BJ (cell line): ENCODE measurements at places on chromosomes 12 and 14. TPM values are rescaled to one million over a fixed set of nuclear protein-coding genes. Genes with fewer than 3 reads are reported as not detected.

SERPINA9 gene
- 0.09 and 0.12 TPM in 2 replicates for polyA plus RNA-seq

CCDC177 gene
- not detected in 2 replicates for polyA plus RNA-seq

KCNC2 gene
- not detected in 2 replicates for polyA plus RNA-seq

KCNH3 gene
- polyA plus RNA-seq, result 0.01 and 0.02 TPM in 2 replicates

TTC6 gene
- polyA plus RNA-seq, result not detected in 2 replicates

C12orf50 gene
- not detected in 2 replicates for polyA plus RNA-seq

DPF3 gene
- 3.6 and 4.3 TPM in 2 replicates for polyA plus RNA-seq

PAH gene
- polyA plus RNA-seq, result not detected in 2 replicates

NTF3 gene
- polyA plus RNA-seq, result 11.4 and 12.5 TPM in 2 replicates

GPR68 gene
- 0.20 and 0.45 TPM in 2 replicates for polyA plus RNA-seq

PIP4K2C gene
- 24.3 and 30.1 TPM in 2 replicates for polyA plus RNA-seq

CYP27B1 gene
- polyA plus RNA-seq, result 0.76 and 0.91 TPM in 2 replicates

DEPDC4 gene
- polyA plus RNA-seq, result 0.28 and 0.43 TPM in 2 replicates

GRCh38 chr14:99749763-99750715 lies 43.2 kb upstream of the EML1 start:
- no peak for DNase-seq

GRCh38 chr12:74129702-74130101 lies 407.9 kb upstream of the ATXN7L3B start:
- no peak for DNase-seq

DNA sequence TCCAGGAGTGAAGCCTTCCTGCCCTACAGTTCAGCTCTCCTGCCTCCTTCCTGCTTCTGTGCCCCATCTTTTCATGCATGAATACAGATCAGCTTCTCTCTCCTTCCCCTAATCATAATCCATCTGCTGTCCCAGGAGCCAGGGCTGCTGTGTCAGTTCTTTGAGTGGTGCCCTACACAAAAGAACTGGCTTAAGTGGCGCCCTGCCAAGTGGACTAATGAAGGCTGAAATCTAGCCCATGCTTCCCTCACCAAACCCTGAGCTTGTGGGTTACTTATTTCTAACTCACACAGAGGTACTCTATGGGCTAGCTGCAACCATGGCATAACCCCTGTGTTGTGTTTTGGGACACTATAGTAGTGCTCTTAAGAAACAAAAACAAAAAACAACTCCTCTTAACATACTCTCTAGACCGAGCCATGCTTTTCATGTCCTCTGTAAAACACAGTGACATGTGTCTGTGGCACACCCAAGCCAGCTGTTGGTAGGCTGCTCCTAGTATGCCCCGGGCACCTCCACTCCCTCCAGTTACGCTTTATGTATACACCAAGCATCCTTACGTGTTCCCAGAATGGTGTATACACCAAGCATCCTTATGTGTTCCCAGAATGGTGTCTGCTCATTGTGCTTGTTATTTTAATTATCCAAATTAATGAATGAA lies 19.3 kb upstream of the ETV6 start:
- DNase-seq, result no peak

DNA sequence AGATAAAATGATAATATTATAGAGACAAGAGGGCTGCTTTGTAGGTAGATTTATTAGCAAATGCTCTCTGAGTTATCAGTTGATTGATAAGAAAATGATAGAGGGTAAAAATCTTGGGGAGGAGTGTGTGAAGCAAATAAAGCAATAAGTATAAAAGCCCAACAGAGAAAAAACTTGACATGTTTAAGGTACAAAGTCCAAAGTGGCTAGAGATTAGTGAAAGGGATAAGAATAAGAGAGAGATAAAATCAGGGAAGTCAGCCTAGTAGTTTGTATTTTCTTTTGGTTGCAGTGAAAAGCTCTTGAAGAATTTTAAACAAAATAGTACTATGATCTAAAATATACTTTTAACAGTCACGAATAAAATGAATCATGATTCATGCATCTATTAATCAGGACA lies 246.2 kb upstream of the LRIG3 start:
- DNase-seq, result no peak

GRCh38 chr12:23099604-23100003 lies 474.6 kb downstream of the ETNK1 start:
- DNase-seq, result no peak

DNA sequence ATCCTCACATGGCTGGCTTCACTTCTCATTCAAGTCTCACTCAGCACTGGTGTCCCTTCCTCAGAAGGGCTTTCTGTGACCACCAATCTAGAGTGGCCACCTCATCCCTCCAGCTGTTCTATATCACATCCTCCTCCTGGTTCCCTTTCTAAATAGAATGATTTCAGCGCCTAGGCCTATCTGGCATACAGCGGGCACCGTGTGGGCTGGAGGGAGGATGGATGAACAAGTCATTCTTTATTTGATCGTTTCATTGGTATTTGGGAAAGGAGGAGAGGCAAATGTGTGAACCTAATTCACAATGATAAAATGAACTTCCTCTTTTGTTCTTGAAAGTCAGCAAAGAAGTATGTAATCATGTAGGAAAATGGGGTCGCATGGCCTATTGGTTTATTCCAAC lies 394.2 kb downstream of the DPF3 start:
- DNase-seq, result no peak

DNA sequence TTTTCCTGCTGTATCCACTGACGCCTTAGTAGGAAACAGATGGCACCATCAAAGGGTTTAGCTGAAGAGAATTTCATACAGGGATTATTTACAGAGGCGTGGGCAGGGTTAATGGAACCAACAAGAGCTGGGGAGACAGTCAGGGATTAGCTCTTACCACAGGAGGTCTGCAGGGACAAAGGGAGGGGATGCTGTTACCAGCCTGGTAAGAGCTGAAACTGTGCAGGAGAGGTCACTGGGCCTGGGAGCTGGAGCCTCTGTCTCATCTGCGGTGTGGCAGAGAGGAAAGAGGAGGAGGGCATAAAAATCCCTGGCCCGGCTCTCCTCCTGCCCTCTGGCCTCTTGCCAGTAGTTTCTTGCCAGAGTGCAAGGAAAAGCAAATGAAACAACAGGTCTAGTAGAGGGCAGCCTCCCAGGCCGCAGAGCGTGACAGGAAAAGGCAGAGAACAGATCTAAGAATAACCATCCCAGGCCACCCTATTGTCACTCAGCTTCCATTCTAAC lies 18.9 kb upstream of the POC1B start:
- DNase-seq, result no peak

- no peak for DNase-seq
Measured at GRCh38 chr14:32019276-32019675, 57.8 kb upstream of the ARHGAP5 start.

- no peak for DNase-seq
Measured at GRCh38 chr12:116138364-116138763, 139.1 kb downstream of the MED13L start.

DNA sequence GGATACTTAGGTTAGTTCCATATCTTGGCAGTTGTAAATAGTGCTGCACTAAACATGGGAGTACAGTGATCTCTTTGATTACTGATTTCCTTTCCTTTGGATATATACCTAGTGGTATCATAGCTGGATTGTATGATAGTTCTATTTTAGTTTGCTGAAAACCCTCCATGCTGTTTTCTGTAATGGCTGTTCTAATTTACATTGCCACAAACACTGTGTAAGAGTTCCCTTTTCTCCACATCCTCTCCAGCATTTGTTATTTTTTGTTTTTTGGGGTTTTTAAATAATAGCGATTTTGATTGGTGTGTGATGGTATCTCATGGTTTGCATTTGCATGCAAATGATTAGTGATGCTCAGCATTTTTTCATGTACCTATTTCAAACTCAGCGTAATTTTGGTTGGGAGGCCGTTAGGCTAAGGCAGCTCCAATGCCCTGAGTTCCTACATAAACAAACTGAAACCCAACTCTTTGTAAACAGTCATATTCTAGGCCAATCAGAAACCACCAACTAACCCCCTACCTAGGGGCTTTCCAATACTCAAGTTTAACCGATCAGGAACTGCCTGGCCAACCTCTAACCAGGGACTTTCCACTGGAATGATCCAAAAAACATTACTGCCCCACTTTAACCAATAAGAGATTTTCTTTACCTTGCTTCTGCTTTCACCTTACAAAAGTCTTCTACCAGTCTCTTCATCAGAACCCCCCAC lies 171.6 kb downstream of the FBXL14 start:
- no peak for DNase-seq

DNA sequence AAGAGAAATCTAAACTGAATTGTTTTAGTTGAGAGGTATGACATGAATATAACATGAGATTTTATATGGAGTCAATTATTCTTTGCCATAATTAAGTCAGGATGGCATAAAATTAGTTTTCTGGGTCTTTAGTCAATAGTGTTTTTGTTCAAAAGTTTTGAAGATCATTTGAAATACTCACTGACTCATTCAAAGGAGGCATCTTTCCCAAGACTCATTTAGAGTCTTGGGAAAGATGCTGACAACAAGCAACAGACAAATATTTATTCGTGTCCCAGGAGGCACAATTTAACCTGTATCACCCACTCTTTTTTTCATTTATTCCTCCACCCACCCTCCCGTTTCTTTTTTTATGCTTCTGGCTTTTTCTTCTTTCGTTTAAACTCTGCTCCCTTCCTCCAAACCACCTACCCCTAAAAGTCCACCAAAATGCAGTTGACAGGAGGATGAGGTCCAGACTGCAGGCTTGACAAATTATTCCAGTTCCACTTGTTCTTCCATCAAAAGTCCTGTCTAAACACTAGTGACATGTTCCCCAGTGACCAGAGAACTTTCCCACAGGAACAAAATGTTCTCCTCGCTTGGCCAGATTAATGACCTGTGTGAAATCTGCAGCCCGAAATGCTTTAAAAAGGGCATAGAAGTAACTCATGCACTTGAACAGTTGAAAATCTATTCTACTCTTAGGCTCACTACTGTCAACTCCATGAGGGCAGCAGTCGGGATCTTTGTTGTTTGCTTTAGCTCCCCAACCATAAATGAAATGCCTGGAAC lies 43.3 kb upstream of the CSRP2 start:
- no peak for DNase-seq

GRCh38 chr12:66768293-66768692 lies 89.4 kb upstream of the GRIP1 start:
- no peak for DNase-seq

GRCh38 chr12:5244513-5244972 lies 187.4 kb upstream of the NTF3 start:
- DNase-seq, result no peak

- no peak for DNase-seq
Measured at GRCh38 chr12:12008931-12009611, 61.7 kb upstream of the BCL2L14 start.

GRCh38 chr14:71290960-71291466 lies 383.8 kb downstream of the PCNX1 start:
- DNase-seq, result peak; percentile 47

GRCh38 chr12:127401536-127401935 lies 865.4 kb upstream of the TMEM132C start:
- no peak for DNase-seq

GRCh38 chr12:87988534-87988933 lies 40.7 kb downstream of the C12orf50 start:
- no peak for DNase-seq

- DNase-seq, result no peak
Measured at GRCh38 chr12:92109613-92110012, 36.0 kb downstream of the BTG1 start.

GRCh38 chr14:57533214-57533613 lies 39.6 kb upstream of the CCDC198 start:
- DNase-seq, result no peak

DNA sequence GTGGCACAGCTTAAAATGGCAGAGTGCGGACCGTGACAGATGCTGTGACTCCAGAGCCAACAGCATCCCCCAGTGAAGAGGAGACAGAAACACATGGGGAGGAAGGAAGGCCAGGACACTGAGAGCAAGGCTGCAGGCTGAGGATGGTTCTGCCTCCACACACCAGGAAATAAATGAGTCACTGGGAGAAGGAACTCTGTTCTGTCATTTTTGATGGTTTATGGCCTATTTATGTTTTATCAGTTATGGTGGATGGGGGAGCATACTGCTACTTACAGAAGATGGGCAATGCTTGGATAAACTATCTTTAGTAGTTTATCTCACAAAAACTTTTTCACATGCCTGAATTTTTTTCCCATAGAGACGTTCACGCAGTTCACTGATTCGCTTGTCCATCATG lies 33.8 kb downstream of the ZFYVE21 start:
- no peak for DNase-seq

GRCh38 chr12:79938843-79939242 lies 3.9 kb upstream of the PPP1R12A start:
- no peak for DNase-seq

- DNase-seq, result no peak
Measured at GRCh38 chr12:109689426-109689825, 24.2 kb upstream of the FAM222A start.

- no peak for DNase-seq
Measured at GRCh38 chr12:122336015-122336946, 70.0 kb upstream of the VPS33A start.

GRCh38 chr14:38526826-38527501 lies 271.1 kb upstream of the CLEC14A start:
- DNase-seq, result no peak

DNA sequence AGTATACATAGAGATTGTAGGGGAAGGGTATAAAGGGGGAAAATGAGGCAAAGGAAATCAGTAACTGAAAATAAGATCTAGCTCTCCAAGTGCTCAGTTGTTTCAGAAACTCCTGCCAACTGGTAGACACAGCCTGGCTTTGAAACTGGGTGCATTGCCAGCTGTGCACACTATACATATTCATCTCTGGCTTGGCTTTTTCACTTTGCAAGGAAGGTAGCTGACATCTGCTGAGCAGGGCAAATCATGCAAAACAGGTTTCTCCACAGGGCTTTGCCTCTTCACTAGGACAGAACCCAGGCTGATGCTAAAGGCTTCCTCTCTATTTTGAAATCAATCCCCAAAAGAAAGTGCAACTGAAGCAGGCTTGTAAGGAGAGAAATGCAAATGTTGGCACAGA lies 101.5 kb downstream of the HELB start:
- no peak for DNase-seq

DNA sequence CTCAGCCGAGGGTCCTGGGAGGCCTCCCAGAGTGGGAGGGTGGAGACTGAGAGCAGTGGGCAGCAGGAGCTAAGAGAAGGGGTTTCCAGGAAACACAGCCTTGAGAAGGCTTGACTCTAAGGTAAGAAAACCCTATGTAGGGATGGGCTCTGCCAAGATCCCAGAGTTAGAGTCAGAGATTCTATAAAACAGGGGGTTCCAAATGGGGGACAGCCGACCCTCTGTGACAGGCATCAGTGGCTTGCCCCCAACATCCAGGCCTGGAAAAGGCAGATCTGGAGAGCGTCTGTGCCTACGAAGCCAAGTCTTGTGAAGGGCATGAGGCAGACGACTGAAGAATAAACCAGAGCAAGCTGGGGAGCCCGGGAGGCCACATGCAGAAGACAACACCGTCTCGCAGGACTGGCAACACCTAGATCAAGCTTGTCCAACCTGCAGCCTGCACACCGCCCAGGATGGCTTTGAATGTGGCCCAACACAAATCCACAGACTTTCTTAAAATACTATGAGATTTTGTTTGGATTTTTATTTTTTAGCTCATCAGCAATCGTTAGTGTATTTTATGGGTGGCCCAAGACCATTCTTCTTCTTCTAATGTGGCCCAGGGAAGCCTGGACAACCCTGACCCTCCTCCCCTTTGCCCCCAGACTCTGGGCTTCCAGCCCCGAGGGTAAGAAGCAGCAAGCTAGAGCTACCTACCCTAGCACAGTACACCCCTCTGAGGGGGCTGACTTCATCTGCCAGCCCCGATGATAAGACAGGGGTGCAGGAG lies 42.1 kb downstream of the PRMT8 start:
- DNase-seq, result no peak

GRCh38 chr12:23204933-23205778 lies 580.2 kb downstream of the ETNK1 start:
- DNase-seq, result peak; percentile 3
